Activated CD4-positive, alpha-beta T cell treated with anti-CD3 and anti-CD28 coated beads, Interleukin-10, Interleukin-2, amounts not matched to agents 100 ng/mL and 50 ng/mL, durations not matched to agents 16 hours and 8 hours (primary cell): ENCODE measurements at places on chromosomes 16 and 17.
A peak's percentile ranks its signal among the peaks of the same experiment; 100 is the strongest.

- no peak for DNase-seq
Observed at GRCh38 chr16:87329436-87330256, 12.5 kb upstream of the C16orf95 start.

- DNase-seq = no peak
Observed at GRCh38 chr17:69477204-69477902, 62.9 kb downstream of the MAP2K6 start.

DNA sequence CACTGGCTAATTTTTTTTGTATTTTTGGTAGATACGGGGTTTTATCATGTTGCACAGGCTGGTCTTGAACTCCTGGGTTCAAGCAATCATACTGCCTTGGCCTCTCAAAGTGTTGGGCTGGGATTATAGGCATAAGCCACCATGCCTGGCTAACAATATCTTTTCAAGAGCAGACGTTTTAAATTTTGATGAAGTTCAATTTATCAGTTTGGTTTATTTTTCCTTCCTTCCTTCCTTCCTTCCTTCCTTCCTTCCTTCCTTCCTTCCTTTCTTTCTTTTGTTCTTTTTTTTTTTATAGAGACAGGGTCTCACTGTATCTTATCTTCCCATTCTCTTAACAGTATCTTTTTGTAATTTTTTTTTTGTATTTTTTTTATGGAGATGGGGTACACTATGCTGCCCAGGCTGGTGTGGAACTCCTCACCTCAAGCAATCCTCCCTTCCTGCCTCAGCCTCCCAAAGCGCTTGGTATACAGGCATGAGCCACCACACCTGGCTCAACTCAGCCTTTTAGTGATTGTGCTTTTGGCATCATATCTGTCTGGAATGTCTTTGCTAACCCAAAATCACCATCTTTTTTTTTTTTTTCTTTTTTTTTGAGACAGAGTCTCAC is 13.6 kb upstream of the GIP start:
- no peak for DNase-seq

DNA sequence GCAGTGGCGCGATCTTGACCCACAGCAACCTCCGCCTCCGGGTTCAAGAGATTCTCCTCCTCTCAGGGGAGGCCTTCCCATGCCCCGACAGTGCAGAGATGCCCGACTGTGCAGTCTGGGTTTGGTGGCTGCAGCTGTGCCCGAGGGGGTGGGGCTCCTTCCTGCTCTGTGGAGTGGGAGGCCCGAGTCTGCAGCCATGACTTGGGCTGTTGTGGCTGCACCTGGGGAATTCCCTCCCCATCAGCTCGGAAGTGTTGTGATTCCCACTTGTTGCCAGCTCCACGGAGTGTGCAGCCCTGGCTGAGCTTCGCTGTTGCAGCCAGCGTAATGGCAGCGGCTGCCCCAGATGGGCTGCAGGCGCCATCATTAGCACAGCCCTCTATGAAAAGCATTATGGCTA is 66.4 kb upstream of the SMIM36 start:
- peak; percentile 56 for DNase-seq

GRCh38 chr16:75081179-75081859 is 35.3 kb downstream of the LDHD start:
- DNase-seq = no peak

GRCh38 chr17:73444021-73444420 is 132.2 kb upstream of the CDC42EP4 start:
- DNase-seq = no peak
